ENCODE measurements at places on chromosomes 12 and 14.

DNA sequence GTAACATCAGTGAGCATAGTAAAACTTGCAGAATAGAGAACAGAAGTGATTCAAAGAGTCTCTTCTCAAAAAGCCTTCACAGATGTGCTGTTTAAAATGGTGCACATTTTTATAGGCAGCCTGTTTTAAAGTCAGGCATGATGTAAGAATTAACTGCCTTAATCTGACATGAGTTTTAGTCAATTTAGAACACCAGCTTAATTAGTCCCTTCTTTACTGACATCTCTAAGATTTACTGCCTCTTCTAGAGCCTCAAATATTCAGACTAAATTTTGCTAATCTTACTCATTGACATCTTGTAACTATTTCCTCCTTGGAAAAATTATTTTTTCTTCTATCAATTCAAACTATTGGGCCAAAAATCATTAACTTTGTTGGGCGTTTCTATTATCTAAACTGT is 782.5 kb downstream of the C12orf50 start:
- no peak for DNase-seq

- DNase-seq = no peak
Observed at GRCh38 chr14:105537580-105538474, 11.4 kb downstream of the TMEM121 start.

DNA sequence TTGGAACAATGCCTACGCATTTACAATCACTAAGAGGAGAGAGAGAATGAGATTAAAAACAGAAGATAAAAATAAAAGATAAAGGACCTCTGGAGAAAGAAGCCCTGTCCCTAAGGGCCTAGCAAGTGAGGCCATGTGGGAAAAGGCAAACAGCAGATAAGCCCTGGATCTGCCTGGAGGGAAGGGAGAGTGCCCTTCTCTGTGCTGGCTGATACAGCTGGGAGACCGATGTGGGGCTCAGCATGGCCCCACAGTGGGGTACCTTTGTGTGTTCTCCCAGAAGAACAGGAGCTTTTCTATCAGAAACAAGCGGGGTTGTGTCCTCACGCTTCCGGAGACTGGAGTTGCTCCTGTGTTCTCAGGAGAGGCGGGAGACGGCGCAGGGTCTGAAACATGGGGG is 59.9 kb downstream of the TMCC3 start:
- DNase-seq = no peak

GRCh38 chr12:5018677-5019076 is 25.0 kb upstream of the KCNA5 start:
- no peak for DNase-seq

- DNase-seq = no peak
Observed at GRCh38 chr14:73173092-73173735, 36.9 kb downstream of the PSEN1 start.

GRCh38 chr12:66066137-66066928 is 64.2 kb downstream of the LLPH start:
- no peak for DNase-seq

- no peak for DNase-seq
Observed at GRCh38 chr12:130830246-130830551, 8.9 kb downstream of the STX2 start.

GRCh38 chr12:47082796-47083621 is 3.2 kb upstream of the AMIGO2 start:
- DNase-seq = no peak
